Amniotic stem cell (primary cell): ENCODE measurements at places on chromosomes 2 and 18.

DNA sequence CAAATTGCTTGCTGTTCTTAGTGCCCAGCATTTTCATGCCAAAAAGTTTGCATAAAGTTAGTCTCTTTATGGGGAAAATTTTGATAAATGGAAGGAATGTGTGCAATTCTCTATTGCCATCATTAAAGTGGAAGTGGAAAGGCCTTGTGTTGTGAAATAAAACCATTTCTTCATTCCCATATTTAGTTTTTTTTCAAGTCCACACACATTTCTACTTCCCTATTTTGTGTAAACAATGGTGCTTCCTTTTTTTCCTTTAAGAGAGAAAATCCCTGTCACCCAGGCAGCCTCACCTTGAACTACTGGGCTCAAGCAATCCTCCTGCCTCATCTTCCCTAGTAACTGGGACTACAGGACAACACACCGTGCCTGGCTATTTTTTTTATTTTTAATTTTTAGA is 42.3 kb upstream of the NCOA1 start:
- no peak for DNase-seq

GRCh38 chr2:77518311-77518710 is 3.9 kb downstream of the LRRTM4 start:
- no peak for DNase-seq

GRCh38 chr2:112850588-112850987 is 14.0 kb upstream of the IL1B start:
- no peak for DNase-seq

DNA sequence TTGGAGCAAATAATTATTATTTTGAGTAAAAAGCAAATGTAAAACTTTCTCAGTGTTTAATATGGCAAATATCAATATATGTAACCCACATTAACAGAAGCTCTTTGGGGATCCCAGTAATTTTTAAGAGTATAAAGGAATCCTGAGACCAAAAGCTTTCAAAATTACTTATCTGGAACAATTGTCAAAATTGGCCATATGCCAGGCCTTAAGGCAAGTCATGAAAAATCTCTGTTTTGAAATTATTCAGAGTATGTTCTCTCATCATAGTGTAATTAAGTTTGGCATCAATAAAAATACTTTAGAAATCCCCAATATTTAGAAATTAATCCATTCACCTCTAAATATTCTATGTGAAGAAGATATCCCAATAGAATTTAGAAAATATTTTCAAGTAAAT is 225.3 kb upstream of the ARL4C start:
- DNase-seq = no peak

GRCh38 chr2:198662905-198663304 is 794.8 kb downstream of the SATB2 start:
- no peak for DNase-seq

- DNase-seq = no peak
These were observed 163.3 kb downstream of the SMAD7 start for GRCh38 chr18:48787203-48788151.

GRCh38 chr2:68151037-68151436 is 6.7 kb upstream of the PNO1 start:
- no peak for DNase-seq

GRCh38 chr2:190533968-190534309 is 583 bp downstream of the NEMP2 start:
- no peak for DNase-seq

DNA sequence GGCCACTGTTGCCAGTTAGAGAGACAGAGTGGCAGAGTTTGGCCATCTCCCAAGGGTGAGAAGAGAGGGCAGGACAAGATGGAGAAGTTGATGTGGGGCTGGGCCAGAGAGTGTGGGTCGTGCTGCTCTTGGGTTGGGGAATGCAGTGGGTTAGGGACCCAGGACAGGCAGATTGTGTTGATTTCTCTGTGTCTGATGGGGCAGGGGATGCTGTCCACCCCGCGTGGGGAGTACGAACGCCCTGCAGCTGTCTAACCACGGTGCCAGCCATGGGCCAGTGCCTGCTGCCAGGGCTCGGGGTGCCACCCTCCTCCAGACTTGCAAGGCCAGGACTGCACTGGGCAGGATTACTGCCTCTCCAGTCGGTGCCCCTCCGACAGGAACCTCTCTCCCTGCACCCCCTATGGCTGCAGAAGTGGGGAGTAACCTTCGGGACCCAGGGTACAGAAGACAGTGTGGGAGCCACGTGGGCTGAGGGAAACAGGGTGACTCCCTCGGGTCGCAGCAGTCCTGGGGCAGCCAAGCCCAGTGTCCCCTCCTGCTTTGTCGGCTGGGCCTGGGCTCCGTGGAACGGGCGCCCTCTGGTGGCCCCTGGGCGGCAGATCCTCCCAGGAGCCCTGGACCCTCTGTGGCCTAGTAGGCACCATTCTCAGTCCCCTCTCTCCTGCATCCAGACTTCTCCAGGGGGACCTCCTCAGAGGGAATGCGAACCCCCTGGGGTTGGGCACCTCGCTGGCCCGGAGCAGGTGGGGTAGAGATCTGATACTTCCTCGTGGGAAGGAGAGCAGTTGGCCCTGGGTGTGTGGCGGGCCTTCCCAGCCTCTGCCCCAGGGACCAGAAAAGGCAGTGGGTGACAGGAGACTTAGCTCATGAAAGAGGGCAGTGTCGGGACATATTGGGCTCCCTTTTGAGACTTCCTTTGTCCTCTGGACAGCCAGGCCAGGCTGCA is 2.7 kb downstream of the GPC1 start:
- peak; percentile 42 for DNase-seq

DNA sequence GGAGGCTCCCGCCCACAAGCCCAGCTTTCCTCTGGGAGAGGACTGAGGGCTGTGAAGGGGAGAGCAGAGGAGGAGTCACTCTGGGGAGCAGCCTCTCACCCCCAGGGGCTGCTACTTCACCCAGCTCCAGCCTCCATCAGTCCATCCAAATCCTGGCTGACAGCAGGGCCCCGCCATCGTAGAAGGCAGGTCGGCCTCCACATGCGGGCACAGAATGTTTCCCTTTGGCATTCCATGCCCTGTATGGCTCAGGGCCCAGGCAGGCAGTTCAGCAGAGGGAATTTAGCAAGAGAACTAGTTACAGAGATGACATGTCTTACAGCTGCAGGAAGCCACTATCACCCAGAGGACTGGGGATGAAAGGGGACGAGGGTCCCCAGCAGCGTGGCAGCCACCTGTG is 6.4 kb upstream of the ODC1 start:
- no peak for DNase-seq

DNA sequence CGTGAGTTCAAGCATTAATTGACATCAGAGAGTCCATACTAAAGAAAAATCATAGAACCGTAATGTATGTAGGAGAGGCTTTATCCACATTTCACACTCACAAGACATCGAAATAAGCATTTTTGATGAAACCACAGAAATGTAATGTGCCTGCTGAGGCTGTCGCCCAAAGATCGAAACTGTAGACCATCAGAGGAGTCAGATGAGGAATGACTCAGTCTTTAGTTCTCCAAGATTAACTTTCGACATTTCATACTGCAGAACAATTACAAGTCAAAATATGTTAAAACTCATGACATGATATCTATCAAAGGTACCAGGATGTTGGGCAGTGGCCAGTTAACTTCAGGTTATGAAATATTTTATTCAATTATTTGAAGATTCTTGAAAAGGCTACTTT is 79.6 kb downstream of the RAB31 start:
- no peak for DNase-seq

DNA sequence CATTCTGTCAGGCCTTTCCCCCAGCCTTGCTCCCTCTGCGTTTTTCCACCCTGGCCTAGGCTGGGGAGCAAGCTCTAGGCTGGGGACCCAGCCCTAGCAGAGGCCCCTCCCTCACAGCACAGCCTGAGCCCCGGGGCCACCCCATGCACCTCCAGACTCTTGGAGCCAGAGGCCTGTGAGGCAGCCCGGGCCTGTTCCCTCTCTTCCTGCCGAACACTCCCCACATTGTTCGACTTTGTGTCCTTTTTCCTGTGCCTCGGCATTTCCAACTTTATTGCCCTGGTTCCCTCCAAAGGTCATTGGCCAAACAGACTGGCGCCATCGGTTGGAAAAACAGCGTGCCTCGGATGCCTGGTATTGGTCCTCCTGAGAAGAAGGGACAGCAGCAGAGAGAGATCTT is 79.7 kb downstream of the HS1BP3 start:
- no peak for DNase-seq

DNA sequence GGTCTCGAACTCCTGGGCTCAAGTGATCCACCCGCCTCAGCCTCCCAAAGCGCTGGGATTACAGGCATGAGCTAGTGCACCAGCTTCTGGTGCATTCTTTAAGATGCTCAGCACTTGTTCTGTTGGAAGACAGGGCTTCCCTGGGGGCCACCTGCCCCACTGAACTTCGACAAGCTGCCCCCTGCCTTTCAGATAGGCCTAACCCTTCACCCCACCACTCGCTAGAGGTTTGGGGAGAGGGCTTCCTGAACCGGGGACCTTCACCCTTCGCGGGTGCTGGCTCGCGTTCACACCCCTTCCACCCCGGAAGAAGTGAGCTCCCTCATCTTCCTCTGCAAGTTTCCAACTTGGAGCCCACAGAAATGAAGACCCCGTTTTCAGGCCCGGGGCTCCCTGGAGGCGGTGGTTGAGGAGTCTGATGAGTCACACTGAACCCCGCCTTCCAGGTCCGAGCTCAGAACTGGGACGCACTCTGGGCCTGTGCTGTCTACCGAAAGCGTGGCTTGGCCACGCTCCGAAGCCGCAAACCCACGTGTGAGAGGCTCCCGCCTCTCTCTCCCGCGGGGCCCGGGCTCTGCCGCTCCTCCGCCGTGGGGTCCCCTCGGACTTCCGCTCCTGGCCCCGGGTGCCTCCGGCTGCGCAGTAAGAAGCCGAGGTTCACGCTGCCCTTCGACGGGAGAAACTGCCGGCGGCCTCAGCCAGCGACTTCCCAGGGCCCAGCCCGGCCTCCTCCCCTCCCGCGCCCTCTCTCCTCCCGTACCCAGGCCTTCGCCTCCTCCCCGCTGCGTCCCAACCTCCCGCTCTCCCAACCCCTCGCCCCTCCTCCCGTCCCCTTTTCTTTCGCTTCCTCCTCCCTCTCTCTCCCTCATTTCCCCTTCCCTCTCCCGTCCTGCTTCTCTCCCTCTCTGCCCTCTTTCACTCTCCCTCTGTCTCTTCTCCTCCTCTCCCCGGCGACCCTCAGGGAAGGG is 47.5 kb upstream of the SP3 start:
- DNase-seq = no peak

- DNase-seq = no peak
These were observed 4.3 kb downstream of the MZT2B start for GRCh38 chr2:130186391-130186790.

DNA sequence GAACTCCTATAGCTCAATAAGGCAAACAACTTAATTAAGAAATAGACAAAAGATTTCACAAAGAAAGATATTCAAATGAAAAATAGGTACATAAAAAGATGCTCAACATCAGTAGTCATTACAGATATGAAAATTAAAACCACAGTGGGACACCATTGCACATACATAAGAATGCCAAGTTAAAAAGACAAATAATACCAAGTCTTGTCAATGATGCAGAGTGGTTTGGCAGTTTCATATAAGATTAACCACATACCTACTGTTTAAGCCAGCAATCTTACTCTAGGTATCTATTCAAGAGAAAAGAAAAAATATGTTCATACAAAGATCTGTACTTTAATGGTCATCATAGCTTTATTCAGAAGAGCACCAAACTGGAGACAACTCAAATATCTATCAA is 63.5 kb upstream of the GLS start:
- DNase-seq = no peak

GRCh38 chr2:65214361-65214760 is 13.3 kb upstream of the ACTR2 start:
- no peak for DNase-seq

DNA sequence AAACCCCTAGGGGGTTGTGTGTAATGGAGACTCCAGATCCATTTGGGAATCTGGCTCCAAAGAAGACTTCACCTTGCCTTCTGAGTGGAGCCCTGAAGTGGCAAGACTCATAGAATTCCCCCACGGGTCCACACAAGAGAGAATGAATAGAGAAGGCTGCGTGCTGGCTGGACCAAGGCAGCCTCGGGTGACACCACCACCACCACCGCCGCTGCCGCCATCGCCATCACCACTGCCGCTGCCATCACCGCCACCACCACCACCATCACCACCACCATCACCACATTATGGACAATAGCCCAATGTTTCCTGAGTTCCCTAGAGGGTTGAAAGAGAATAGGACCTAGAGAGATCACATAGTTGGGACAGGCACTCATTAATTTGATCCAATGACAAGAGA is 58.0 kb upstream of the ROCK2 start:
- DNase-seq = no peak

GRCh38 chr2:67599561-67599960 is 202.4 kb downstream of the ETAA1 start:
- no peak for DNase-seq

DNA sequence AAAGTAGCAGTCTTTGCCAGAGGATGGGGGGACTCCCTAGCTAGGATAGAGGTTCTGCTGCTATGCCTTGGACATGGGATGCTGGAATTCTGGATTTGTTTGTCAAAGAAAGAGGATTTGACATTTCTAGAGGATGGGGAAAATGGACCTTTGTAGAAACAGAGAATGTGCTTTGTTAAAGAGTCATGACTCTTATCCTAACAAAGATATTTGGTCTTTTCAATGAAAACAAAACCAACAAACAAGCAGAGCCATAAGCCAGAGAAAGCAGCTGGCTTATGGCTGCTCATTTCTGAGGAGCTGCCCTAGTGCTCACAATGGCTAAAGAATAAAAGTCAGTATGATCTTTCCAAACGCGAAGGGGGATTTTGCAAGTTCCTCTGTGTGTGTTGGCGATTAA is 40.8 kb upstream of the MAPRE2 start:
- no peak for DNase-seq

DNA sequence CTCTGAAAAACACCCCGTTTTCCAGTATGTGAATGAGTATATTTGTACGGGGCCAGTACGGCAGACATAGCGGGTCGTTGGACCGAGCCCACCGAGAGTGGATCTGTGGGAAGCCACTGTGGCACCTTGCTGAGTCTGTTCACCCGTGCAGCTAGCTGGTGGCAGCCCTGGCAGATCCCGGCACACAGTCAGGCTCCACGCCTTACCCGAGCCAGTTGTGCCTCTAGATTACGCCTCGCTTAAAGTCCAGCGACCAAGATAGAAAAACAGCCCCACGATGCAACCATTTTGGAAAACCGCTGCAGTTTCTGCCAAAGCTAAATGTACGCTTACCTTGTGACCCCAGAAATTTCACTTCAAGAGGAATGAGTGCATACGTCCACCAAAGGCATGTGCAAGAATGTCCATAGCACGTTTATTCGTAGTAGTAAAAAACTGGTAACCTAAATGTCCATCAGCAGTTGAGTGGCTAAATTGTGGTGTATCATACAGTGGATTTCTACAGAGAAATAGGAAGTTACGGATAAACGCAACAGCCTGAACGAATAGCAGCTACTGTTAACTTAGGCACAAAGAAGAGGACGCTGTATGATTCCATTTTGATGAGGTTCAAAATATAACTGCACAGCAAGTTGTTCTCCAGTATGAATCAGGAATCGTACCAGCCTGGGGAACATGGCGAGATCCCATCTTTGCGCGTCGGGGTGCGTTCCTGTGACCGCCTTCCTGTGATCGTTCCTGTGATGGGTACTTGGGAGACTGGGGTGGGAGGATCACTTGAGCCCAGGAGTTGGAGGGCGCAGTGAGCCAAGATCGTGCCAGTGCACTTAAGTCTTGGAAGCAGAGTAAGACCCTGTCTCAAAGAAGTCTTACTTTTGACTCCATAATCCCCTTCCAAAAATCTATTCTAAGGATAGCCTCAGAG is 688 bp upstream of the WDR33 start:
- DNase-seq = no peak
